ENCODE measurements at places on chromosomes 16 and 17.

- no peak for DNase-seq
Measured at GRCh38 chr17:32609884-32610650, 123.3 kb downstream of the CDK5R1 start.

DNA sequence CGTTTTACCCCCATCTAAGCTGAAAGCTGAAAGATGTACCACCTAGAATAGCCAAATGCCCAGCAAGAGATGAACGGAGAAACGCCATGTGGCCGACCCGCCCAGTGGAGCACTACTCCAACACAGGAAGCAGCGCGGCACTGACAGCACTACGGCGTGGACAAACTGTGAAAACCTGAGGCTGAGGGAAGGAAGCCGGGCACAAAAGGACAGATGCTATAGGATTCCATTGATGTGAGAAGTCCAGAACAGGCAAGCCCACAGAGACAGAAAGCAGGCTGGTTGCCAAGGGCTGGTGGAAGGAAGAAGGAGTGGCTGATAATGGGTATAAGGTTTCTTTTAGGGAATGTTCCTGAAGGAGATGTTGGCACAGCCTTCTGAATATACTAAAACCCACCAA is 29.4 kb upstream of the SLC38A8 start:
- DNase-seq: no peak

DNA sequence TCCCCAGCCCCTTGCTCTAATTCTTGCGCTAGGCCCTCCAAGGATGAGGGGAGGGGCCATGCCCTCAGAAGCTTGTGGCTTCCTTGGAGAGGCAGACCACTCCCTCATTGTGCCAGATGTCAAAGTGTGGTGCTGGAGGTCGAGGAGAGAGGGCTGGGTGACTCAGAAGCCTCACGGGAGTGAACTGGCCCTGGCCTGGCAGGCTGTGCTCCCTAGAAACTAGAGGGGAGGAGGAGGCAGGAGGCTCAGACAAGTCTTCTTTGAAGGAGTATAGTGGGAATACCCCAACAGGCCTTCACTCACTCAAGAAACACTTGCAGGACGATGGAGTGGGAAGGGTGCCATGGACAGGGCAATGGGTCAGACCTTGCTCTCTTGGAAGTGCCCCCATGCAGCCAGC is 18.5 kb downstream of the ANKRD40 start:
- no peak for DNase-seq

DNA sequence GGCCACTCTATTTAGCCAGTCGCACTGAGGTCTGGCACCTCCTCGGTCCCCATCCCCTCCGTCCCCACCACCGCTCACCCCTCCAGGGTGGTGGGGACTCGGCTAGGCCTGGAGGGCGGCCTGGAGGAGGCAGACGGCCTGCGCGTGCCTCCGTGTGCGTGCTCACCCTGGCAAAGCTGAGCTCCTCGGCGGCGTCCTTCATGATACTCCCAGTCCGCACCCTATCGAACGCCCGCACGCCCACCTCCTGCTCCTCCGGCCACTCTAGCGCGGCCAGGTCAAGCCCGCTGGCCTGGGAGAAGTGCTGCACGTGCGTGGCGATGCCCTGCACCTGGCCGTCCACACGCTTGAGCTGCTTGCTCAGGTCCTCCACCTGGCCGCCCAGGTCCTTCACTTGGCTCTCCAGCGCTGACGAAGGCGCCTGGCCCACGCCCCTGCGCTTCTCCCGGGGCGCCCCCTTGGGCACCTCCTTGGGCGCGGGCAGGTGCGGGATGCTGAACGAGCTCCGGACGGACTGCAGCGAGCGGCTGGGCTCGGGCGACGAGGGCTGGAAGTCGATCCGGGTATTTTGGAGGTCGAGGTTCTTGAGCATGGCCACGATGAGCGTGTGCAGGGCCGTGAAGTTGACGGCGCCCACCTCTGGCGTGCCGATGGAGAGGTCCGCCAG is 644 bp downstream of the QRICH2 start:
- DNase-seq: no peak

DNA sequence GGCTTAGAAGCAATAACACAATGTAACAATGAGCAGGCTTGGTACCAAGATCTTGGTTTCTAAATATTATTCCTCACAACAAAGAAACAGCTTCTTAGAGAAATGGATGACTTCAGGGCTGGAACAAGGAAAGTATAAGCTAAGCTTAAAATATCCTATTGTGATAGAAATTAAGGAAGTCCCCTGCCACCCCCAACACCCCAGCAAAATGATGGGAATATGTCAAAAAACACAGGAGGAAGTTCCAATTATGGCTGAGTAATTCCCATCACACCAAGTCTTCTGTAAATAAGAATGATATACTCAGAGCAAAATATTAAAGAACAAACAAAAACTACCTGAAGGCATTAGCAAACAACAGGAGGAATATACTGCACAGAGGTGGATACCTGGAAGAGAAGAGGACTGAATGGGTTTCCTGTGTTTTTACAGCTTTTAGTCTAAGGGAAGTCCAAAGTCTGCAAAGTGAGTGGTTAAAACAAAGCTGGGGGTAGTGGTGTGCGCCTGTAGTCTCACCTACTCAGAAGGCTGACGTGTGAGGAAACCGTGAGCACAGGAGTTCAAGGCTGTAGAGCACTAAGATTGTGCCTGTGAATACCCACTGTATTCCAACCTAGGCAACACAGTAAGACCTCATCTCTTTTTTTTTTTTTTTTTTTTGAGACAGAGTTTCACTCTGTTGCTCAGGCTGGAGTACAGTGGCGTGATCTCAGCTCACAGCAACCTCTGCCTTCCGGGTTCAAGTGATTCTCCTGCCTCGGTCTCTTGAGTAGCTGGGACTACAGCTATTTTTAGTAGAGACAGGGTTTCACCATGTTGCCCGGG is 17.1 kb upstream of the ATP6V0A1 start:
- DNase-seq: no peak

GRCh38 chr16:79452671-79453070 is 147.9 kb downstream of the MAF start:
- no peak for DNase-seq

GRCh38 chr16:53876811-53877210 is 172.9 kb downstream of the FTO start:
- no peak for DNase-seq

GRCh38 chr17:5131146-5131715 is 15.4 kb downstream of the USP6 start:
- no peak for DNase-seq
